Astrocyte (in vitro differentiated cells and primary cell): ENCODE measurements at places on chromosomes 13 and 19. TPM values are rescaled to one million over a fixed set of nuclear protein-coding genes. Genes with fewer than 3 reads are reported as not detected.

Gene FCAR
- not detected in 2 replicates for total RNA-seq

Gene PRSS57
- total RNA-seq: not detected in 2 replicates

DNA sequence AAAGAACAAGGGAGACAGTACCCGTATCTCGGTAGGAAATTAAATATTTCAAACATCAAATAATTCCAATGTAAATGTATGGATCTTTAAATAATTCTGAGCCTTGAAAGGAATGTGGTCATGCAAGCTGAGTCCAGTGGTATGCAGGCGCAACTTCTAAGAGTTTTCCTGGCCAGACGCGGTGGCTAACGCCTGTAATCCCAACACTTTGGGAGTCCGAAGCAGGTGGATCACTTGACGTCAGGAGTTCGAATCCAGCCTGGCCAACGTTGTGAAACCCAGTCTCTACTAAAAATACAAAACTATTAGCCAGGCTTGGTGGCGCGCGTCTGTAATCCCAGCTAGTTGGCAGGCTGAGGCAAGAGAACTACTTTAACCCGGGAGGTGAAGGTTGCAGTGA lies 1.1 kb upstream of the ZNF845 start:
- H3K36me3 ChIP-seq: no peaks in the 10 kb centered on the region
- H3K4me3 ChIP-seq: no peak overlapping the region
- no peaks in the 10 kb centered on the region for H3K27me3 ChIP-seq
- no peak overlapping the region for H3K27ac ChIP-seq
- DNase-seq: no peak
- no peaks in the 10 kb centered on the region for H3K4me1 ChIP-seq

DNA sequence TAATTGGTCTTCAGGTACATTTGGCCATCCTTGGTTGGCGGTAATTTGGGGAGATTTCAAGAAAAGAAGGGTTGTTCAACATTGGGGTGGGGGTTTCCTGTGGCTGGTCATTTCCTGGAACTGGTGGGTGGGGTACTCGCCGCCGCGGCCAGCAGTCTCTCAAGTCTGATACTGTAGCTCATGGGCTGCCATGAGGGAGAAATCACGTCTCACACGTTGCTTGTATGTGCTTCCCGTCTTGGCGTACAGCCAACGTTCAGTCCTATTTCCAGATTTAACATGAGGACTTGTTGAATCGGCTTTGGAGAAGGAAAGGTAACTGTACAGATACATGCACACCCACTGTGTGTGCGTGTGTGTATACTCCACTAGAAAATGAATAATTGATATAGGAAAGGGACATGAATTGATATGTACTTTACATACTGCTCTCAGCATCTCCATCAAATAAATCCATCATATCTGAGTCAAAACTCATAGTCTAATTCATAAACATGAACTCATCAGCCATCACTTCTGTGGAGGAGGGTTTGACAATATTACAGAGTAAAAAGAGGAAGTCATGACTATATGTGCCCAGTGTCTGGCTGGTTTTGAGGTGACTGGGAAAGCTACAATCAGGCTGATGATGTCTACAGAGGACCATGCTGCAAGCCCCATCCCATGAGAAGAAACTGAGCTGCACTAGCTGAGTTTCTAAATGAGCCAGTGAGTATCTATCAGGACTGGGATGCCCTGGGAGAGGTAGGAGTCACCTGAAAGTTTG lies 418.1 kb downstream of the TSHZ3 start:
- H3K36me3 ChIP-seq: no peaks in the 10 kb centered on the region
- no peak overlapping the region for H3K4me3 ChIP-seq
- no peaks in the 10 kb centered on the region for H3K4me1 ChIP-seq
- DNase-seq: no peak
- no peaks in the 10 kb centered on the region for H3K27me3 ChIP-seq

- H3K4me1 ChIP-seq: peaks cover 15% of the 10 kb centered on the region
- no peak overlapping the region for H3K4me3 ChIP-seq
- peak; percentile 51 for DNase-seq
- H3K27ac ChIP-seq: no peak overlapping the region
These were observed 47.4 kb upstream of the UBAC2 start for GRCh38 chr13:99153219-99153618.

Gene OR7D2
- total RNA-seq: not detected in 2 replicates

Gene PGLYRP1
- not detected in 2 replicates for total RNA-seq

Gene THSD8
- 3.6 and 4.5 TPM in 2 replicates for total RNA-seq

Gene KCNRG
- 0.41 and 0.61 TPM in 2 replicates for total RNA-seq

GRCh38 chr13:70107498-70108281 lies at the start of gene ATXN8OS:
TSS of gene ATXN8OS (plus strand) at chr13:70107826.
- no peak for DNase-seq
- peaks cover 9% of the 10 kb centered on the region for H3K27me3 ChIP-seq

- H3K27me3 ChIP-seq: no peaks in the 10 kb centered on the region
- no peak for DNase-seq
- H3K4me1 ChIP-seq: no peaks in the 10 kb centered on the region
- H3K27ac ChIP-seq: no peak overlapping the region
- no peak overlapping the region for H3K4me3 ChIP-seq
These were observed 311.9 kb downstream of the COG6 start for GRCh38 chr13:39967199-39967959.

DNA sequence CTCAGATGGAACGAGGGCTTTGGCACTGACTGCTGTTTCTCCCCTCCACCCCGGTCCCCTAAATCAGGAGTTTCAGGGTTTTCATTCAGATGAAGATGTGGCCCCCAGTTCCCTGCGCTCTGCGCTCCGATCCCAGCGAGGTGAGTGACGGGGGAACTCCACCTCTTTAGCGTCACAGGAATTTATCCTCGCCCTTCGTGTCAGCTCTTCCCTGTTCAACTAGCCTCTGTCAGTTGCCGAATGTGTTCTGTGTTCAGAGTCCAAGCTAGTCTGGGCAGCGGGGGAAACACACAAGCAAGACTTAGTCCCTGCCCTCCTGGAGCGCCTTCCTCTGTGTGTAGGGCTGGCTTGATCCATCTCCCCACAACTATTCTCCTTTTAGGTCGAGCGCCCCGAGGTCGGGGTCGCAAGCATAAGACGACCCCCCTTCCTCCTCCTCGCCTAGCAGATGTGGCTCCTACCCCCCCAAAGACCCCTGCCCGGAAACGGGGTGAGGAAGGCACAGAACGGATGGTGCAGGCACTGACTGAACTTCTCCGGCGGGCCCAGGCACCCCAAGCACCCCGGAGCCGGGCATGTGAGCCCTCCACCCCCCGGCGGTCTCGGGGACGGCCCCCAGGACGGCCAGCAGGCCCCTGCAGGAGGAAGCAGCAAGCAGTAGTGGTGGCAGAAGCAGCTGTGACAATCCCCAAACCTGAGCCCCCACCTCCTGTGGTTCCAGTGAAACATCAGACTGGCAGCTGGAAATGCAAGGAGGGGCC lies 1.8 kb downstream of the KMT2B start:
- no peaks in the 10 kb centered on the region for H3K27me3 ChIP-seq
- H3K27ac ChIP-seq: no peak overlapping the region
- H3K4me3 ChIP-seq: peak overlapping the region; percentile 69
- peaks cover 18% of the 10 kb centered on the region for H3K4me1 ChIP-seq

DNA sequence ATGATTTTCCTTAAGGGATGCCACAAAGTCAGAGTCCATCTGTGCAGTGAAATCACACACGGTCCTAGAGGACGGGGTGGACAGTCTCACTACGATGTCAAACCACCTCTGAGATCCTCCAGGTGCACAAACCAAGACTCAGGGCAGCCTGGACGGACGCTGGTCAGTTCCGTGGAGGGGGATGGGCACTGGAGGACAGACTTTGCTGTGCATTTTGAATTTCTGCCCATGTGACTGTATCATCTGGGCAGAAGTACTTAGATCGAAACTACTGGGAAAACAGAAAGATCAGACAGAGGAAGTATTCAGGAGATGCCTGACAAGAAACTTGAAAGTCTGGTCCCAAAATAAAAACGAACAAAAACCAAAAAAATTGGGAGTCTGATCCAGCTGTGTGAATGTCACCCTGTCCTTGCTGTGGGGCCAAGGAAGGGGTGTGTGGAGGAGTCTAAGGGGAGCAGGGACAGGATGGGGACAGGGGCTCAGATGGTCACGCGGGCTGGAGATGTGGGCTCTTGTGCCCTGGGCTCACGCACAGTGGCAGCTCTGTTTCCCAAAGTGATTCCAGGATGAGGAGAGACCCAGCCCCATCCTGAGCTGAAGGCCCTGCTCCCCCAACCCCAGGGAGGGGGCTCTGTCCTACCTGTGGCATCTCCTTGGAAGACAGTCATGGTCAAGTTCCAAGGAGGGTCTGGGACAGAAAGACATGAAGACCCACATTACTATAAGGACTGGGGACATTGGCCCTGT lies 1.5 kb downstream of the SIGLEC8 start:
- H3K27me3 ChIP-seq: no peaks in the 10 kb centered on the region
- H3K4me1 ChIP-seq: no peaks in the 10 kb centered on the region
- H3K27ac ChIP-seq: no peak overlapping the region
- H3K4me3 ChIP-seq: no peak overlapping the region
- no peak for DNase-seq
- H3K36me3 ChIP-seq: no peaks in the 10 kb centered on the region

DNA sequence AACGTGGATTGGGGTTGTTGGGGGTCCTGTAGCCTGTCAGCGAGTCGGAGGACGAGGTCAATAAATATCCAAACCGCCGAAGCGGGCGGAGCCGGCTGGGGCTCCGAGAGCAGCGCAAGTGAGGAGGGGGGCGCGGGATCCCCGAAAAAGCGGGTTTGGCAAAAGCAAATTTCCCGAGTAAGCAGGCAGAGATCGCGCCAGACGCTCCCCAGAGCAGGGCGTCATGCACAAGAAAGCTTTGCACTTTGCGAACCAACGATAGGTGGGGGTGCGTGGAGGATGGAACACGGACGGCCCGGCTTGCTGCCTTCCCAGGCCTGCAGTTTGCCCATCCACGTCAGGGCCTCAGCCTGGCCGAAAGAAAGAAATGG lies 754 bp upstream of the SIX5 start:
- peaks cover 29% of the 10 kb centered on the region for H3K4me1 ChIP-seq
- H3K4me3 ChIP-seq: peak overlapping the region; percentile 52
- no peak for DNase-seq
- no peaks in the 10 kb centered on the region for H3K27me3 ChIP-seq
- H3K36me3 ChIP-seq: peaks cover 9% of the 10 kb centered on the region
- peak overlapping the region; percentile 54 for H3K27ac ChIP-seq

Gene ZNF540
- total RNA-seq: 0.66 and 0.77 TPM in 2 replicates

DNA sequence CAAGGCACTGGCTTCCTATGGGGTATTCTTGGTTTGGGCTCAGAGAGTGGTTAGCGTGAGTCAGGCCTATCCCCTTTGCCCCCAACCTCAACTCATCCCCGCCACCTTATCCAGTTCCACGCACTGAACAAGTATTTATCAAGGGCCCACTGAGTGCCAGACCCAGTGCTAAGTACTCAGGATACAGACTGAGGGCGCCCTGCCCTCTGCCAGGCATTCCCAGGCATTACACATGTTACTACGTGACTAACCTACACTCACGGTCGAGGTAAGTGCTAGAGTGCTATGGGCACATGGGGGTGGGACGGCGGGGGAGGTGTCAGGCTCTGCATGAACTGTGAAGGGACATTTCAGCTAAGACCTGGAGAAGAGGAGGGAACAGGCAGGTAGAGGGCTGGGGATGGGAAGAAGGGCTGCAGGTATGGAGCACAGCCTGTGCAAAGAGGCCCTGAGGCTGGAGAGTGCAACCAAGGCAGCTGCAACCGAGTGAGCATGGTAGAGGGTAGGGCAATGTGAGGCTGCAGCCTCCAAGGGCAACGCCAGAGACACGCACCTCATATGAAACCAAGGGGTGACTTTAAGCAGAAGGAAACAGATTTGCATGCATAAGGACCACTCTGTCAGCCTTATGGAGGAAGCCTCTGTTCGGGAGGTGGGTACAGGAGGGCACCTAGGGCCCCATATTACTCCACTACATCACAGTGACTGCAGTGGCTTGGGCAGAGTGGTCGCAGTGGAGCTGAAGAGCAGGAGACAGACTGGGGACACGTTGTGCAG lies 22.5 kb downstream of the DHRS12 start:
- H3K4me1 ChIP-seq: no peaks in the 10 kb centered on the region
- H3K27ac ChIP-seq: no peak overlapping the region
- H3K27me3 ChIP-seq: no peaks in the 10 kb centered on the region
- no peak overlapping the region for H3K4me3 ChIP-seq
- no peak for DNase-seq

GRCh38 chr13:95957331-95957730 lies 95.9 kb downstream of the UGGT2 start:
- no peak overlapping the region for H3K27ac ChIP-seq
- DNase-seq: no peak
- no peaks in the 10 kb centered on the region for H3K36me3 ChIP-seq
- no peaks in the 10 kb centered on the region for H3K4me1 ChIP-seq
- no peak overlapping the region for H3K4me3 ChIP-seq

Gene PTPRS
- total RNA-seq: 125 and 142 TPM in 2 replicates

Gene ACTMAP
- 9.6 and 10.1 TPM in 2 replicates for total RNA-seq

Gene SLAIN1
- 2.6 and 3.4 TPM in 2 replicates for total RNA-seq

- H3K36me3 ChIP-seq: no peaks in the 10 kb centered on the region
- H3K4me1 ChIP-seq: no peaks in the 10 kb centered on the region
- no peak overlapping the region for H3K27ac ChIP-seq
These were observed 119.2 kb upstream of the ABCC4 start for GRCh38 chr13:95420501-95420900.
